Stimulated activated CD4-positive, alpha-beta T cell treated with anti-CD3 and anti-CD28 coated beads, Interleukin-2, amount 100 ng/mL, for 24 hours (primary cell): ENCODE measurements at places on chromosomes 1 and 21.
A peak's percentile ranks its signal among the peaks of the same experiment; 100 is the strongest.

DNA sequence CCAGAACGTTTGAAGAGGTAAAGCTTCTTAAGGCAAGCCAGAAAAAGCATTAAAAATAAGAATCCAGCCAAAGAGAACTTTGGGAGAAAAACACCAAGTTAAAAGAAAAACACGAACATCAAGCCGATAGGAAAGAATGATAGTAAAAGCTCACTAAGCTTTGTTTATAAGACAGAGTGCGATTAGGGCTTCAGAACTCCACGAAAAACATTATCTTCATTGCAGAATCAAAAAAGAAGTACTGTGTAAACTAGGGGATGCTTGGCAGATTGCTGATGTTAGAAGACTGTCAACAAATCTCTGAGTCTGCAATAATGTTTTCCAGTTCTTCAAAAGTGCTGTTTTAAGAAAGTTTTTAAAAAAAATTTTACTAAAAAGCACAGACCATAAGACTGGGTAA, 30.2 kb downstream of the ADAMTS5 start:
- no peak for DNase-seq

- peak; percentile 44 for DNase-seq
These were observed at the start of gene AGPAT3 for GRCh38 chr21:43864962-43865539. Gene AGPAT3, plus strand, starts transcription at chr21:43865223. Its CDS starts 94,459 bp downstream, at chr21:43959682.

- DNase-seq: no peak
These were observed 58.2 kb upstream of the DMRTB1 start for GRCh38 chr1:53400761-53401674.

DNA sequence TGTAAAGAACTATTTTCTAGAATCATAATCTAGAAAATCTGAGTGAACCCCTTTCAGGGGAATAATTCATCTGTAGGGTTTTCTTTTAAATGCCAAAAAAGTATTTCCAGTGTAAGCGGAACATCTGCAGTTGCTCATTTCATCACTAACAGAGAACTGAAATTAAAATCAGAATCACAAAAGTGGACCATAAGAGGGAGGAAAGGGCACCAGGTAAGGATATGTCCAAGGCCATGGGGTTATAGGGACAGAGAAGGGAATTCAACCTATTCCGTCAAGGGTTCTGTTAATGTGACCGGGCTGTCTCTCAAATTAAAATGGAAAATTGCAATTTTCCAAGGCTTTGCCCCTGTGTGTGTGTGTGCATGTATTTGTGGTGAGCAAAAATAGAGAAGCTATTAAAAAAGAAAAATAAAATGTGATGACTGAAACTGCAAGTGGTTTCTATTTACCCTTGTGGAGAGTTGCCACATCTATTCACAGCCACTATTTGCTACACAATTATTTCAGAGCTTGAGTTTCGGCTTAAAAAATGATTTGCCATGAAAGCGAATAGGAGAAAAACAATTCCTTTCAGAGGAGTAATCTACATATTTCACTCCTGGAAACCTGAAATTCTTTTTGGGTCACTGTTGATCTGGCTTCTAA, 53.1 kb downstream of the APP start:
- DNase-seq: no peak

- DNase-seq: no peak
These were observed 118.1 kb downstream of the PGBD5 start for GRCh38 chr1:230308039-230308438.

DNA sequence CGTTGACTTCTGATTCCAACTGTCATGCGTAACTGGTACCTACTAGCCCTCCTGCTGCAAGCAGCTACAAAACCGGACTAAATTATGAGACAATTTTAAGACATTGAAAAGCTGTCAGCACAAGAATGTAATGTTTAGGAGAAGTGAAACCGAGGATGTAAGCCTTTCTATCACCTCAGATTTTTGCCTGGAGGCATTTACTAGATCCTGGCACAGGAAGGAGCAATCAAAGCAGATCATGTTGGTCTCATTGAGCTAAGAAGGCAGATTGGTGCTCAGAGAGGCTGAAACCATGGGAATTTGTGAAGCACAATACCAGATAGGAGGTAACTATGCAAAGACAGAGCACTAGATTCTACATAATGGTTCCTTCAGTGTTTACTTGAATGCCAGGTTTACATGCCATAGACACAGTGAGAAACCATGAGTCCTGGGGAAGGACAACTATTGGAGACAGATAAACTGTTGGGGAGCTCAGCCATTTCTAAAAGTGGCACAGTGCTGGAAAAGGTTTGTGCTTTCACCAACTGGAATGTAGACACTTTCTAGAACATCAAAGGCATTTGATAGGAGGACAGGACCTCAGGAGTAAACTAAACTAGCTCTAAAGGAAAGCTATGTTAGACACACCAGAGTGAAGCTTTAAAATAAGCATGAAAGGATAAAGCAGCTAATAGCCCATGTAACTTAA, 179.4 kb downstream of the LYPLAL1 start:
- DNase-seq: no peak

- no peak for DNase-seq
These were observed 95.2 kb downstream of the KIF14 start for GRCh38 chr1:200525090-200525987.

DNA sequence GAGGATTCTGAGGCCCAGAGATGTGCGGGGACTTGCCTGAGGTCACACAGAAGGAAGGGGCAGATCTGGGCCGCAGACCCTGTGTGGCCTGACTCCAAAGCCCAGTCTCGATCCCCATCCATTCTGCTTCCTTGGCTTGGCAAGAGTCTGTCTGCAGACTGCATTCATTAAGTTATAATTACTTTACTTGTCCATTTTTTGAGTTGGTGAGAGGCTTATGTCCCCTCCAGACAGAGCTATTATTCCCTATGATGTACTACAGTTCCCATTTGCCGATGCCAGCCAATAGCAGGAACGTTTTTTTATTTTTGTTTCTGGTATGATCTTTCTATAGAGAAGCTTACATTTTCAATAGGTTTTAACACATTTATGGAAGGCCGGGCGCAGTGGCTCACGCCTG, 101.5 kb downstream of the ARHGEF10L start:
- DNase-seq: no peak

DNA sequence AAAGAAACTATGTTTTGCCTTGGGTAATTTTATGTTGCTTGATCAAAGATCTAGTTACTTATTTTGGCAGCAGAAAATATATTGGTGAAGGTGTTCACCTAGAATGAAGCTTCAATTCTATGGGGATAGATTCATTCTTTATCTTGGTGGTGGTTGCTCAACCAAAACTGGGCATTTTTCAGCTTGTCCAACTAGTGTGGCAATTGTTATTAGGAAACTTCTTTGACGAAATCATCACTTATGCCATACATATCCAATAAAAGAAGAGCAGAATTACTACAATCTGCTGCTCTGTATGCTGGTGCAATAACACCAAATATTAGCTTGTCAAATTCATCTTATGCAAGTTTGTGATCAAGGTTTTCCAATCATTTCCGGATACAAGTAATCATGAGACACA, 26.8 kb upstream of the TMPRSS15 start:
- DNase-seq: no peak

GRCh38 chr1:38138498-38139233, 92.1 kb upstream of the POU3F1 start:
- no peak for DNase-seq

DNA sequence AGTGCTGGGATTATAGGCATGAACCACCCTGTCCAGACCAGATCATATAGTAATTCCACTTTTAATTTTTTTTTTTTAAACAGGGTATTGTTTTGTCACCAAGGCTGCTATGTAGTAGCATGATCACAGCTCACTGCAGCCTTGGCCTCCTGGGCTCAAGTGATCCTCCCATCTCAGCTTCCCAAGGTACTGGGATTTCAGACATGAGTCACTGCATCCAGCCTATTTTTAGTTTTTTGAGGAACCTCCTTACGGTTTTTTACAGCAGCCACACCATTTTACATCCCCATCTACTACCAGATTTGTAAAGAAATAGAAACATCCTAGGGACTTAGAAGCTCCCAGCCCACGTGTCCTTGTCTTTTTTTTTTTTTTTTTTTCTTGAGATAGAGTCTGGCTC, 24.0 kb downstream of the L1TD1 start:
- DNase-seq: no peak

- no peak for DNase-seq
These were observed 3.7 kb downstream of the SYT6 start for GRCh38 chr1:114150016-114150415.

GRCh38 chr1:8251635-8252034, 66.3 kb upstream of the SLC45A1 start:
- no peak for DNase-seq

GRCh38 chr1:19744886-19745285, 54.8 kb downstream of the TMCO4 start:
- DNase-seq: no peak

DNA sequence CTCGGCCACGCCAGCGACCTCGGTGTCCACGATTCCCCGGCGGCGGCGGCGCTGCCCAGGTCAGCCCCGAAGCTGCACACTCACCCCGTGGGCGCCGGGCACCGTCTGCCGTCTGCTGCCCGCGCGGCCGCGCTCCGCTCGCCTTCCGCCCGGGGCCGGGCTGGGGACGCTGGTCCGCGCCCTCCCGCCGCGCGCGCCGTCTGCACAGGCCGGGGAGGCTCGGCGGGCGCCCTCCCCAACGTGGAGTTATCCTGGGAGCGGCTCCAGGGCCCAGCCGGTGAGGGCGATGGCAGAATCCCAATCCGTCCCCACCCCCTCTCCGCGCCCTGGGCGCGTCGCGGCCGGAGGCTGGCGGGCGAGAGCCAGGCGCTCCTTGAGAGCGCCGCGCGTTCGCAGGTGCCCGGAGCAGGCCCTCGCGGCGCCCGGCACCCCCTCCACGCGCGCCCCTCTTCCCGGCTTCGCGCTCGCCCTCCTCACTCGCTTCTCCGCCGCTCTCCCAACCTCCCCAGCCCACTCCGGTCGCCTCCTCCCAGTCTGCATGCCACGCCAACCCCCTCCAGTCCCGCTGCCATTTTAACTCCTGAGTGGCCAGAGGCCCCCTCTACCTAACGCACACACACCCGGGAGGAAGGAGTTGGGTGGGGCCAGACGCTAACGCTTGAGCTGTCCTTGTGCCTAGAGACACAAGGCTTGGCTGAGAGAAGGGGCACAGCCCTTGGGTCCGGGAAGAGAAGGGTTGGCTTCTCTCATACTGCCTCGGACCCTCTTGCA, at the start of gene LRRN2:
TSS of gene LRRN2 (minus strand) at position 503 of the 771 bp plus-strand sequence. CDS start 65,746 bp downstream, outside the sequence.
- no peak for DNase-seq

DNA sequence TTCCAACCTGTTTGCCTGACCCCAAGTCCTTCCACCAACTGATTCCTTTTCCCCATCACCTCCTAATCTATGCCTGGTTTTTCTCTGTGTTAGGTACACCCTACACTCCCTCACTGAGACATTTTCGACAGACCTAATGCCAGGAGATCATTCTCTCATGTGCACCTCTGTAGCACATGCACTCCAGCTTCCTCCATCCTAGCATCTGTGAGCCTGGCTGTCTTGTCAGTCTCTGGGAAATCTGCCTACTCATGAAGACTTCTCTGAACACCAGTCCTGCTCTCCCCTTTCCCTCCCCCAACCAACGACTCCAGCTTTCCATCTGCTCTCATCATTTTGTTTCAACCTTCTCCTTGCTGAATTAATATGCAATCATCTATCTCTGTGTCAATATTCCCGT, 987 bp downstream of the MED8 start:
- DNase-seq: no peak

GRCh38 chr1:77539519-77540142, 142.8 kb downstream of the ZZZ3 start:
- DNase-seq: no peak

DNA sequence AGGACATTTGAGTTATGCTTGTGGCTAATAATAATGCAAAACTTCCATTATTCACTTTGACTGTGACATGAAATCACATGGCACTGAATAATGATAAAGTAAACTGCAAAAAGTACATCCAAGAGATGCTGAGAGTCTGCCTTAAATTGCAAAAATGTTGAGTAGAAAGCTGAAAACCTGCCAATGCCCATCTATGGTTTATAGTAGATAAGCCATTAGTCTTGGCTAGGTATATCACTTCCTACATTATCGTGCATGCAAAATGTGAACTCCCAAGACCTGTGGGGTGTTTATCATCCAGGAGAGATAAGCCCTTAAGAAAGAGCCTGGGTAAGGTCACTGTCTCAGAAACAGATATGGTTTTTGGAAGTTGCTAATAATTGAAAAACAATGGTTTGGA, 208.7 kb upstream of the DPYD start:
- no peak for DNase-seq

- DNase-seq: no peak
These were observed 347.7 kb downstream of the TGFB2 start for GRCh38 chr1:218692808-218693207.
